Tibial nerve (tissue), 4 donors: ENCODE measurements at places on chromosomes 12 and 14. TPM values are rescaled to one million over a fixed set of nuclear protein-coding genes. Genes with fewer than 3 reads are reported as not detected.

TTC7B gene
- total RNA-seq: 25.9 TPM

NFATC4 gene
- 132 TPM for total RNA-seq

GCH1 gene
- total RNA-seq: 7.6 TPM

PDE3A gene
- 11.8 TPM for total RNA-seq

MANSC4 gene
- total RNA-seq: 1.5 TPM

ARID2 gene
- total RNA-seq: 35.8 TPM

TMEM63C gene
- not detected for total RNA-seq

TDRD9 gene
- total RNA-seq: under 0.01 TPM

ACAD10 gene
- total RNA-seq: 21.0 TPM

TAS2R19 gene
- 9.0 TPM for total RNA-seq

GPR132 gene
- 6.7 TPM for total RNA-seq

TMEM263 gene
- 29.4 TPM for total RNA-seq

DIO3 gene
- total RNA-seq: 19.5 TPM

AGAP2 gene
- total RNA-seq: 1.1 TPM

BCL11B gene
- 0.22 TPM for total RNA-seq

CMA1 gene
- total RNA-seq: not detected

POU6F1 gene
- 14.4 TPM for total RNA-seq

RNASE13 gene
- not detected for total RNA-seq

TMEM179 gene
- total RNA-seq: 0.66 TPM

DHRS2 gene
- total RNA-seq: not detected

INHBC gene
- total RNA-seq: not detected

PRPH gene
- total RNA-seq: 0.84 TPM

KRT71 gene
- not detected for total RNA-seq

ENDOU gene
- not detected for total RNA-seq

EIF2B1 gene
- 221 TPM for total RNA-seq

KRT80 gene
- total RNA-seq: not detected

RGS6 gene
- total RNA-seq: 43.5 TPM

ZNF385A gene
- total RNA-seq: 19.8 TPM

SMOC1 gene
- 13.8 TPM for total RNA-seq

CMKLR1 gene
- 22.3 TPM for total RNA-seq

SMIM41 gene
- 16.5 TPM for total RNA-seq

CATSPERB gene
- total RNA-seq: 2.0 TPM

MYL6 gene
- 1,572 TPM for total RNA-seq
